Stimulated activated CD8-positive, alpha-beta memory T cell treated with anti-CD3 and anti-CD28 coated beads, Interleukin-15, amount 100 ng/mL, for 48 hours (primary cell): ENCODE measurements at places on chromosomes 2 and 18.

GRCh38 chr2:68283419-68283812, 31.1 kb upstream of the PPP3R1 start:
- no peak for DNase-seq

DNA sequence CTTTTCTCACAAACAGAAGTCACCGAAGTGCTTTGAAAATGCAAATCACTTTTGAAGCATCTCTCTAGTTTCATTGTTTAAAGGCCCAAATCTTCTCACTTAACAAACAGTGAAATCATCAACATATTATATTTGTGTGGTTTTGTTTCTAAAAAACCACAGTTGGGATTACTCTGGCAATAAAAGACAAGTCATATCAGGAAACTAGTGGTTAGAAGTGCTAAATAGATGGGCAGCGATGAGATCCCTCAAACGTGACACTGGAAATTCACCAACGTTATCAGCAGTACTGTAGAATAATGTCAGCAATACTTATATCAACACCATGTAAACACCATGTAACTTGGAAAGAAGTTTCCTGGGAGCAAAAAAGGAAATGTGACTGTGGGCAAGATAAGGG, 893.5 kb downstream of the SUCLG1 start:
- DNase-seq: no peak

DNA sequence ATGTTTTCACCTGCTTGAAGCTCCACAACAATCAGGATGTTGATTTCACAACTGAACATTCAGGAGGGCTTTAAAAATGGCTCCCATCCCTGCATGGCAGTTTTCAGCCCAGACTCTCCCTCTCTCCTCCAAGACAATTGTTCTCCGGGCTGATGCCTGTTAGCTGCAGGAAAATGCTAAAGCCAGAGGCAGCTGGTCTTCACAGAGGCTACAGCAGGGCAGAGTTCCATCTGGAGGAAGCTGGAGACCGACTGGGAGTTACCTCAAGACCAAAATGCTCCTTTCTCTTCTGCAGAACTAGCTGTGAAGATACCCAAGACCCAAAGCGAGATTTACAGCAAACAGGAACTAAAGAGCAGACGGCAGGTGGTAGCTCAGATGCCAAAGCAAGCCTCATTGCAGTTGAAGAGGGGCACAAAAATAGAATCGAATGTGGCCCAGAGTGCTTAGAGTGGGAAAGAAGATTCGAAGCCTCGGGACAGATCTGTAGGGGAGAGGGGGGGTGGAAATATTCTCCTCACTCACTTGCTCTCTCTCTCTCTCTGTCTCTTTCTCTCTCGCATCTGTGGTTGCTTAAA, 423.6 kb downstream of the ZNF521 start:
- DNase-seq: no peak

DNA sequence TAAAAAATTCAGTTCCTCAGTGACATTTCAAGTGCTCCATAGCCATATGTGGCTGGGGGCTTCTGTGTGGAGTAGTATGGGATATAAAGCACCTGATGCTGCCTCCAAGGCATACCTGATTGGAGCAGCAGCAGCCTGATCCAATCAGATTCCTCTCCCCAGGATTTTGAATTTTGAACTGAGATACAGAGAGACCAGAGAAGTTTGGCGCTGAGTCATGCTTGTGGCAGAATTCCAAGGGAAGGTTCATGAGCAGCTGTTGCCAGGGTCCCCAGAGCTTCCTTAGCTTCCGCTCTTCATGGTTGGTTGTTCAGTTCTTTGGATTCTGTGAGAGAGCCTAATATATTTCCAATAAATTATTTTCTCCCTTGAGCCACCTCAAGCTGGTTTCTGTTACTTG, 29.0 kb upstream of the CFAP36 start:
- no peak for DNase-seq

DNA sequence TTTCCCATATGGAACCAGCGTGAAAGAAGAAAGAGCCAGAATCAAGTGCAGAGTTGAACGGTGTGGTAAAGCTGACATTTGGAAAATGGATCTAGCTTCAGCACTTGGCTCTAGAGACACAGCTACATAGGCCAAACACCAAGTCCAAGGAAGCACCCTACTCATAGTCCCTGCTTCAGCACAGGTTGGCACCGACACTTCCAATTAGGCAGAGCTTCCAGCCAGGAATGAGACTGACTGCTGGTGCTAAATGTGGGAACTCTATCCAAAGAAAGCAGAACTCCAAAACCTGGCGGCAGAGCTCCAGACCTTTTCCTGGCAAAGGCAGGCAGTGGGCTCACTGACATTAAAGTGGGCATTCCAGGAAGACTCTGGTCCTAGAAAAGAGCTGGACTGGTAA, 125.4 kb upstream of the CTNNA2 start:
- no peak for DNase-seq

DNA sequence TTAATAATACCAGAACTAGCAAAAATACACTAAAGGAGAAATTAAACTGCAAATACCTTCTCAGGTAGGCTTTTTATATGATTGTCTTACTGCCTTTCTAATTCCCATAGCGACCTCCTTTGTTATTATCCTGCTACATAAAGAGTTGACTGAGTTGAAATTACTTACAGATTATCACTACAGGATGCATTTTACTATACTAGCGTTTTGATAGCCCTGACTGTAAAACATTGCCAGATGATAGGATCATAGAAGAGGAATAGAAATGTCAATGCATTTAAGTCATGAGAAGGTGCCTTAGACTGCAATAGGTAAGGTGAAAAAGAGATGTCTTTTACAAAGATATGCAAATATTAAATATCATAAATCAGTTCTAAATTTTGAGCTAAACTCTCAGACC, 639.7 kb downstream of the NRXN1 start:
- no peak for DNase-seq

- no peak for DNase-seq
These were observed 63.7 kb downstream of the COL4A3 start for GRCh38 chr2:227228061-227228667.

DNA sequence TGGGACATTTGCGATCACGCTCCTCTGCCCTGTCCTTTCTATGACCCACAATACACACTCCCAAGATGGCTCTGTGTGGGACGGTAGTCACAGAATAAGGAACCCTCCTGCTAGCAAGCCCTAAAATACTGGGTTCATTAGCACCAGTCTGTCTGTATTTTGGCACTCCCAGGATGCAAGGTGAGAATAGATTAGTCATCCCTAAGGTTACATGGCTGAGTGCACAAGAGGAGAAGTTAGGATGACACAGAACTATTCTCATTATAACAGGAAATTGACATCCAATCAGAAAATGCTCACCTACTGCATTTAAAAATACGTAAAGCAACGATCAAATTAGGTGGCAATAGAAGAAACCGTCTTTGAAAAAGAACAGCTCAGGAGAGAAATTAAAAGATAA, 590.2 kb downstream of the EPHA4 start:
- no peak for DNase-seq

DNA sequence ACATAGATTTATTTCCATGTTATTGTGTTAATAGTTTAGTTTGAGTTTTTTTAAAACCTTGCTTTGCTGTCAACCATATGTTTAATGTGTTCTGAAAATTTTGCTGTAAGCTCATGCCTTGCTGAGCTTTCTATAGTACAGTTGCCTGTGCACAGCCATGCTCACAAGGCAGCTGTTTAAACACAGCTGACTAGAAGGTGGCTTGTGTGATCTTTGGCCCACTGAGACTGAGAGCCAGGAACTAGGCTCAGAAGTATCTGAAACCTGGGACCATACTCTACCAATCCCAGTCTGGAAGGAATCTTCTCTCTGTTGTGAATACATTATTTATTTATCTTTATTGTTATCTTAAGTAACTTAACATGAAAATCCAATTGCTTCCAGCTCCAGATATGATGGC, 350.5 kb downstream of the KIAA1328 start:
- no peak for DNase-seq

DNA sequence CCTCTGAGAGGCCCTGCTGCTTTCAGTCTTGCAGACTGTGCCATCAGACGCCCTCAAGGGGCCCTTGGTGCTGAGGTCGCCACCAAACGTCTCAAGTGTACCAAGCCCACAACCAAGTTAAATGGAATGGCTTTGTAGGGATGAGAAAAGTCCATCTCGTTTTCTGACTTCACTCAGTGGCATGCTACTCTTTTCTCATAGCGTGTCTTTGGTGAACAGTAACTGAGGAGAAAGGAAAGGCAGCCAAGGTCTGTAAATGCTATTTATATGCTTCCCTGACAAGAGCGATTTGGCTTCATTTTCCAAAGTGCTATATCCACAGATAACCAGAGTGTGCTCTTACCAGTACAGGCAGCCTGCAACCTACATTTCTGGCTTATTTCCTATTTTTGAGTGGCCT, 123.0 kb downstream of the MTX2 start:
- no peak for DNase-seq

DNA sequence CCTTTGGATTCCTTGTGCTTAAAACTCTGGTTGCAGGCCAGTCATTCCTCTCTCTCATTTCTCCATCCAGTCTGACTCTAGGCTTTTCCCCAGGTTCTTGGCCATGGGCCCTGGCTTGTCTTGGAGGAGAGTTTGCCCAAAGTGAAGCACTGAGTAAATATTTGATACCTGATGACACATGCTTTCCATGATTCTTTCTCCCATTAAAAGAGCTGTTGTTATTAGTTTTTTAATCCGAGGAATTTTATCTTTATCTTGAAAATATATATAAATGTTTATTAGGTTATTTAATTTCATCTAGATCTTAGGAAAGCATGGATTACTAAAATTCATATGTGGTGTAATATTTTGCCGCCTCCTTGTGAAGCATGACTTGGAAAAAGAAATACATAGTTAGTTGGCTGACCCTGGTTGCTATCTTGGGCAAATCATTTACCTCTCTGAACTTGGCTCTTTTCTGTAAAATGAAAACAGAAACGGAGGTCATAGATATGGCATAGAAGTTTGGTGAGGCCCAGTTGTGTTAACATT, 650.1 kb downstream of the SLC4A3 start:
- DNase-seq: no peak

- DNase-seq: no peak
These were observed 298.9 kb upstream of the TRIB2 start for GRCh38 chr2:12417786-12418185.

- no peak for DNase-seq
These were observed 865.1 kb upstream of the VRK2 start for GRCh38 chr2:57181315-57182038.

- no peak for DNase-seq
These were observed 115.4 kb downstream of the GATA6 start for GRCh38 chr18:22284581-22285360.

DNA sequence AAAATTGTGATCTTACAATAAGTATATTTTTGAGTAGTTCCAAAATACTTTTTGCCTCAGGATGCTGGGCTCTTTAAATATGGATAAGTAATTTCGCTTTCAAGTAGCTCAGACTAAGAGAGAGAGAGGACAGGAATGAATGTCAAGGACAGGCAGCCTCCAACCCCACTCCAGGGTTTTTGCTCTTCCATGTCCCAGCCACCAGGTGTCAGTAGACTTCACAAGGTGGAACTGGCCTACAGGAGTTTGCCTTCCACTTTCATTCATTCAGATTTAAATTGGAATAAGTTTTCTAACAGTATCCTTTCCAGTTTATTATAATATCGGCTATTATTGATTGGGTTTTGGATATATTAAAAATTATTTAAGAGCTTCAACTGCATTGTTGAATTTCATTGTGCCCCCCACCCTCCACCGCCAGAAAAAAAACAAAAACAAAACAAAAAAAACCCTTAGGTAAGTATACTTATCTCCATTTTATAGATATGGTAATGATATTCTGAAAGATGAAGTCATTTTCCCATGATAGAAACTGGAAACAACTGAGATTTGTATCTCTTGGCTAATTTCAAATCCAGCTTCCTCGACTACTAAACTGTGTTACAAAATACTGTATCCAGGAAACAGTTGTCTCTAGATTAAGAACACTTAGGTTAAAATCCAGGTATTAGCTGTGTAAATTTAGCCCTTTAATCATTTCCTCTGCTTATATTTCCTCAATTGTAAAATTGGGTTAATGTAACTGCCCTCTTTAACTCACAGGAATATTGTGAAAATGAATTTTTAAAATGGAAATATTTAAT, 793.1 kb downstream of the ERBB4 start:
- DNase-seq: no peak

DNA sequence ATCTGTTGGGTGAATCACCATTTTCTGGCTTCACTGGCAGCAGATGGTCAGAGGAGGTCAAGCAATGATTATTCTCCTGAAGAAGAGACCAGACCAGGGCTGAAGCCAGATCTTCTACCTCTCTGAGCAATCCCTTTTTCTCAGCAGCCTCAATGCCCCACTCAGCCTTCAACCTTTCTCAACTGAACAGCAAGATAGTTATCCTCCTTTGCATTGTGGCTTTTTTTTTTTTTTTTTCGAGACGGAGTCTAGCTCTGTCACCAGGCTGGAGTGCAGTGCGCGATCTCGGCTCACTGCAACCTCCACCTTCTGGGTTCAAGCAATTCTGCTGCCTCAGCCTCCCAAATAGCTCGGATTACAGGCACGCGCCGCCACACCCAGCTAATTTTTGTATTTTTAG, 50.5 kb downstream of the ZFP36L2 start:
- DNase-seq: no peak

- DNase-seq: no peak
These were observed 71.4 kb downstream of the OSBPL1A start for GRCh38 chr18:24326211-24326610.

GRCh38 chr18:50393802-50394201, 19.0 kb downstream of the SKA1 start:
- DNase-seq: no peak

DNA sequence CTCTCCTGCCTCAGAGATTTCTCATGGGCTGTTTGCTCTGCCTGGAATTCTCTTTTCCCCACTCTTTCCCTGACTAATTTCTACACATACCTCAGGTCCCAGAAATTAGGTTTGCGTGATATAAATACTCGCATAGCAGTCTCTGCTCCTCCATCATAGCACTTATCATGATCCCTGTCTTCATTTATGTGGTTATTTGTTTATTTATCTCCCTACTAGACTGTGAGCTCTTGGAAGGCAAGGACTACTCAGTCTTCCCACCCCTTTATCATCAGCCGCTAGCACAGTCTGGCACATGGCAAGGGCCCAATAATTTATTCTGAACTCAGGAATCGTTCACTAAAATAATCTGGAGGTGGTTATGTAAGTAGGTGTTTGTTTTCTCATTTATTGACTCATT, 79.3 kb downstream of the ADCYAP1 start:
- no peak for DNase-seq

GRCh38 chr2:66532972-66533868, 98.3 kb downstream of the MEIS1 start:
- DNase-seq: no peak

DNA sequence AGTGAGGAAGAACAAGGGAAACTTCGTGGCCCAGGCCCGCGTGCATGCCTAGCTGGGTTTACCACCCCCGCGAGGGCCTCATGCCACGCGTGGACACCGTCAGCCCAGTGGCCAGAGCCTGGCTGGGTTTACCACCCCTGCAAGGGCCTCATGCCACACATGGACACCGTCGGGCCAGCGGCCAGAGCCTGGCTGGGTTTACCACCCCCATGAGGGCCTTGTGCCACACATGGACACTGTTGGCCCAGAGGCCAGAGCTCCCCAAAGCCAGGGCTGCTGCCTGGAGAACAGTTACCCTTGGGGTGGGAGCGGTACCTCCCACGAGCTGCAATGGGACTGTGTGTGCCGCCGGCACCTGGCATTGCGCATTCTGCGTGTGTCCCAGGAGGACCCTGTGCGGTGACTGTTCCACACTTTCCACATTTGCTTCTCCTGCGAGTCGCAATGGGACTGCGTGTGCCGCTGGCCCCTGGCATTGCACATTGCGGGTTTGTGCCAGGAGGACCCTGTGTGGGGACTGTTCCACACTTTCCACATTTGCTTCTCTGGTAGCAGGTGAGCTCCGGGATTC, 105.6 kb upstream of the CTDP1 start:
- no peak for DNase-seq

GRCh38 chr2:241848761-241849615, 9.7 kb downstream of the PDCD1 start:
- no peak for DNase-seq

- DNase-seq: no peak
These were observed 167.3 kb downstream of the HRH4 start for GRCh38 chr18:24627644-24628315.
